Muscle of arm (tissue), 14 donors: ENCODE measurements at places on chromosomes 3 and 15. TPM values are rescaled to one million over a fixed set of nuclear protein-coding genes. Genes with fewer than 3 reads are reported as not detected.

Gene GPR87
- polyA plus RNA-seq, result not detected

Gene AHSG
- polyA plus RNA-seq, result 1.6 TPM

Gene ADAMTSL3
- 37.5 TPM for polyA plus RNA-seq

Gene MED12L
- 13.4 TPM for polyA plus RNA-seq

Gene AGBL1
- polyA plus RNA-seq, result 21.7 TPM

Gene PRTG
- polyA plus RNA-seq, result 2.9 TPM

Gene ZNF592
- 21.8 TPM for polyA plus RNA-seq

Gene LHFPL4
- polyA plus RNA-seq, result not detected

Gene SOX2
- polyA plus RNA-seq, result 1.2 TPM

Gene PLD1
- polyA plus RNA-seq, result 21.7 TPM

GRCh38 chr3:108338901-108339545 is 42.7 kb downstream of the HHLA2 start:
- DNase-seq, result no peak

DNA sequence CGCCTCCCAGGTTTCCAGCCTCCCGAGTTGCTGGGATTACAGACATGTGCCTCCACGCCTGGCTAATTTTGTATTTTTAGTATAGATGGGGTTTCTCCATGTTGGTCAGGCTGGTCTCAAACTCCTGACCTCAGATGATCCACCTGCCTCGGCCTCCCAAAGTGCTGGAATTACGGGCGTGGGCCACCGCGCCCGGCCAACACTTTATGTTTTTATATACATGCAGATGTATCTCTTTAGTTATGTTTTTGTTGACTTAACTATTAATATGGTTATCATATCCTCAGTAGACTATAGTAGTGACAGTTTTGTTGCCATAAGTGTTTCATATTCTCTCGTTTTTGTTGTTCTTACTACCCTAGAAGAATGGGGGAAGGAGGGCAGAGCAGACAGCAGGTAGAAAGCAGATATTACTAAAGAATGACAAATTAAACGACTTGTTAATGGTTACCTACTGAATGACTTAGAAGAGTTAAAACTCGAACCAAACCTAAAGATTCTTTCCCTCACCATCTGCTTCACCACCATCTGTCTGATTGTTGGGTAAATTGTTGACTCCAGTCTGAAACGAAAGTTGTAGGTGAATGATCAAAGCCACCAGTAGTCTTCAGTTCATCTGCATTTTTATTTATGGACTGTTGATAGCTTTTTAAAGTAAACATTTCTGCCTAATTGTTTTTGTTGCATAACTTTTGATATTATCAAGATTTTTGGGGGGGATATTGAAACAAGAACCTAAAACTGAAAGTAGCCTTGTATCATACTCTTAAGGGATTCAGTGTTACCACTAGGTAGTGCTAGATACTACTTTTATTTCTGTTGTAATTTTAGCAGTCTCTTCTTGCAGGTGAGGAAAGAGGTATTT is 89.3 kb downstream of the RASA2 start:
- DNase-seq, result no peak

- DNase-seq, result no peak
Observed at GRCh38 chr15:80977627-80978036, 12.0 kb downstream of the MESD start.

GRCh38 chr15:72907733-72908132 is 124.2 kb upstream of the ADPGK start:
- DNase-seq, result no peak

GRCh38 chr15:89087161-89087829 is 961 bp upstream of the ABHD2 start:
- no peak for DNase-seq

GRCh38 chr15:51186891-51187290 is 92.2 kb upstream of the TNFAIP8L3 start:
- no peak for DNase-seq

DNA sequence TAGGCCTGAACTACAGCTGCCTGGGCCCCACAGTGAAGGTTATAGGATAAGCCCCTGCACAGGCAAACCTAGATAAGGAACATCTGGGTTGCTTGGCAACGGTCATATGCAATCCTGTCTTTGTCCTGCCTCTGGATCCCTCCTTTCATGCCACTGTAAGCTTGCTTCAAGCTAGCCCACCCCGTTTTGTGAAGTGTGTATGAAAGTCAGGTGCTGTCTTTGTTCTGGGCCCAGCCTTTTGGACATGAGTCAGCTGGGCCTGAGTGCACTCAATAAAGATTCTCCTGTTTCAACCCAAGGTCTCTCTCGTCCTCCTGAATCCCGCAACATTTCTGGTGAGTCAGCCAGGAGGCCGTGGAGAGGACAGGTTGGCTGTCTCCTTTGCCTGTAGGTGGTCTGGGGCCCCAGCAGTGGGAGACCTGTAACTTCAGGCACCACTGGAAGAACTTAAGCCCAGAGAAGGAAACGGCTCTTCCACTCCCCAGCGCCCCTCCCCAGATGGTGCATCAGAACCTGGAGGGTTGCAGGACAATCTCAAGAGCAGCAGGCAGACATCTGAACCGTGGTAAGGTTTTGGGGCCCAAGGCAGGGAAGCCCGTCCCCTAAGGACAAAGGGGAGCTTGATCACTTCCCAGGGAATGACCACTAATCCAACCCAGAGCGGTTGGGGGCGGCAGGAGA is 8.3 kb upstream of the SLC9C1 start:
- no peak for DNase-seq

- DNase-seq, result no peak
Observed at GRCh38 chr3:119258915-119259314, 18.2 kb upstream of the B4GALT4 start.

DNA sequence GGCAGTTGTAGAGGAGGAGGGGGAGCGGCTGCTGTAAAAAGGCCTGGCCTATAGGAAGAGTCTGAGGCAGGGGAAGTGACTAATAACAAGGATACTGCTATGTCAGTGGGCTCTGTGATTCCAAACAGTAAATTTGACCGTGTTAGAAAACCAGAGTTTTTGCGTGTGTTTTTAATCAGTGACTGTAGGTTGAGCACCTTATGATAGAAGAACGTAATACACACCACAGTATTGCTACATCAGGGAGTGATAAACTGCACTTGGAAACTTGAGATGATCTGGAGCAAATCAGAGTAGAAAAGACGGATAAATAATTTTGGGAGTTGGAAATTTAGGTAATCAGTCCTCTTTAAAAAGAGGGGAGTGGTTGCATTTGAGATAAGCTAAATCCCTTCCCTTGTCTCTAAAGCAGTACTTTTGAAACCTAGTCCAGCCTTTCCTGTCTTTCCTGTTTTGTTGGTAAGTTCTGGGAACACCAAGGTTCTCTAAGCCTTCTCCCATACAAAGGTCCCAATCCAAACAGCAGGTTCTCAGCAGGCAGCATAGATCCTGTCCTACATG is 130.5 kb upstream of the NR2E3 start:
- DNase-seq, result no peak

- no peak for DNase-seq
Observed at GRCh38 chr15:94487635-94488034, 256.3 kb downstream of the MCTP2 start.

GRCh38 chr3:150757364-150757763 is 5.6 kb downstream of the SIAH2 start:
- no peak for DNase-seq

DNA sequence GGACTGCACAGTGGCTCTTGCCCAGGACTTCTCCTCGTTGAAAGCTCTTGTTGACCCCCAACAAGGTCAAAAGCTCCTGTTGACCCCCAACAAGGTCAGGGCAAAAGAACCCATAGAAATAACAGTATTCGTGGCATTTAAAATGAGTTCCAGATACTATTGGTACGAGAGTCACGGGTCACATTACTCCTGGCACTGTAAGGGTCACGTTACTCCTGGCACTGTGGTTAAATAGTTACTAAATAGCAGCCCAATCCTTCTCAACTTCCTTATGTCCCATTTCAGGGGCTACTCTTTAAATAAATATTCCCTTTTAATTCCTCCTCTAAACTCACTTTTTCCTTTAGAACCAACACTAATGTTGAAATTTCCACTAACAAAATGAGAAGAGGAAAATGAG is 18.2 kb upstream of the ADCY5 start:
- no peak for DNase-seq

DNA sequence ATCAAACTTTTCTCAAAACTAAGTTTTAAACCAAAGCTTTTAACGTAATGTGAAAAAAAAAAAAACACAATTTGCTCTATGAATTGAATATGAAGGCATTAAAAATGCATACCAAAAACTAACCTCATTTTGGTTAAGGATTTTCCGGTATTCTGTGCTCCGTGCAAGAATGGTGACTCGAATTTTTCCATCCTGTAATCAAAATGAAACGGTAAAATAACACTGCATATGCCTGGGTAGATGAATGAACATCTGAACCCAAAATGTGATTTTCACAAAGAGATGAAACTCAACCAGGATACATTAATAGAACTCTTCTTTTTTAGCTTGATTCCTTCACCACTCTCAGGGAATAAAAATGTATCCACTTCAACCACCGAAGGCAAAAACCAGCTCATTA is 26.2 kb downstream of the EOGT start:
- DNase-seq, result no peak

DNA sequence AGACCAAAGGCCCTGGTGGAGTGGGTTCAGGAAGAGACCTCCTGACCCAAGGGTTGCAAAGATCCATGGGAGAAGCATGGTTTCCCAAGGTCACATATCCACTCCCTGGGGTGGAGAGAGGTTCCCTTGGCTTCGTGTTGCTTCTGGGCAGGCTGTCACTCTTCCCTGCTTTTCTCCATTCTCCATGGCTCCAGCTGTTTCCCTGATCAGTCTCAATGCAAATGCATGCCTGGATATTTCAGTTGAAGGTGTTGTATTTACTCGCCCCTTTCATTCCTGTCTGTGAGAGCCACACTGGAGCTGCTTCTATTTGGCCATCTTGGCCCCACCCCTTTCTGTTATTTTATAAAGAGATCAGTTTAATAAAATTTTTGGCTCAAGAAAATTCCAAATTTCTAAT is 95.0 kb upstream of the PLSCR4 start:
- no peak for DNase-seq

DNA sequence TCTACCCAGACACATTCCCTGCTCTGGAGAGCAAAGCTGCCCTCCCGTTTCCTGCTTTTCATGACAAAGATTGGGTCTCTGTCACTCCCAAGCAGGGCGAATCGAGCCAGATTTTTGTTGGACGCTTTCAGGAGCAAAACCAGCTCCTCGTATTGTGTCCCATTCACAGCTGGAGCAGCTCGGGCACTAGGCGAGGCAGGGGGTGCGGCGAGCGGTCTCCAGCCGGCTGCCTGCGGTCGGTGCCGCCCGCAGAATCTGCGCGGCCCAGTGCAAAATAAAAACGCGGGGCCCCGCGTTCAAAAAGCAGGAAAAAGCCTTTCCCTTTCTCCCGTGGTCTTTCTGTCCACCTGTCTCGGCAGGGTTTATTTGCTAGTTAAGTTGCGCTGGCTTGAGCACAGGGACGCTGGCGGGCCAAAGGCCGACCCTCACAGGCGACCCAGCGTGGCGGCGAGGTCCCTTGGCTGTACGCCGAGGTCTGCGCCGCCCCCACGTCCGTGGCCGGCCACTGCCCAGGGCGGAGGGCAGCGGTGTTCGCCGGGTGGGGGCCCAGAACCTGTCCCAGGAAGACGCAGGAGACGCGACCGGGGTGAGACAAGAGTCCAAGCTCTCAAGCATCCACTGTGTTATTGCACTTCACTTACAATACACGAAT is 71.2 kb downstream of the CYP19A1 start:
- DNase-seq, result no peak

DNA sequence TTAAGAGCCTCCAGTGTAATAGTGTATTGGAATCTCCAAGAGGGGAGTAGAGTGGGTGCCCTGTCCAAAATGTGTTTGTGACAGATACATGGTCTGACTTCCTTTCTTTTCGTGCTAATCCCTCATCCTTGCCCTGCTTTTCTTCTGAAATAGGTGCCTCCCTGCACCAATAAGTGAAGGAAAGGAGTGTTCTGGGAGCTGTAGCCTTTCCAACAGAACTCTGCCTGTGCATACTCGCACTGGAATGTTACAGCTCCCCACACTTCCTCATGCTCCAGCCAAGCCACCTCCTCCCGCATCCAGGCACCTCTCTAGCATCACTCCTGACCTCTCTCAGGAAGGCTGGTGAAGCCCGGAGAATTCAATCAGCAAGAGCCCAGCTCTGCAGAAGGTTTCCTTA is 478.0 kb downstream of the GABRG3 start:
- peak; percentile 26 for DNase-seq

DNA sequence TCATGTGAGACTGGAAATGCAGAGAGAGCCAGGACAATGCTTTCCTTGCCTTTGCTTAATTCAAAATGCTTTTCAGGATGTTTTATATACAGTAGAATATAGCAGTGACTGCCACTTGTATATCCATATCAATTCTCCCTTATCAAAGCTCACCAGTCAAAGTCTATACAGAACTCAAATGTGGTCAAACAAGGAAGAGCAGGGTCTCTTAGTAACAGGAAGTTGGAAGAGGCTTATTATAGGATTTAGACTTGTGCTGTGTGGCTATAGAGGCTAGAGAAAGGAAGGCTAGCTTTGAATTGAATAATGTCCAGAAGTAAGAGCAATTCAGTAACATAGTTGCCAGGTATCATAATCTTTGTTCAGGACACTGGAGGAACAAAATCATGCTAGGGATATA is 4.4 kb upstream of the SI start:
- no peak for DNase-seq

DNA sequence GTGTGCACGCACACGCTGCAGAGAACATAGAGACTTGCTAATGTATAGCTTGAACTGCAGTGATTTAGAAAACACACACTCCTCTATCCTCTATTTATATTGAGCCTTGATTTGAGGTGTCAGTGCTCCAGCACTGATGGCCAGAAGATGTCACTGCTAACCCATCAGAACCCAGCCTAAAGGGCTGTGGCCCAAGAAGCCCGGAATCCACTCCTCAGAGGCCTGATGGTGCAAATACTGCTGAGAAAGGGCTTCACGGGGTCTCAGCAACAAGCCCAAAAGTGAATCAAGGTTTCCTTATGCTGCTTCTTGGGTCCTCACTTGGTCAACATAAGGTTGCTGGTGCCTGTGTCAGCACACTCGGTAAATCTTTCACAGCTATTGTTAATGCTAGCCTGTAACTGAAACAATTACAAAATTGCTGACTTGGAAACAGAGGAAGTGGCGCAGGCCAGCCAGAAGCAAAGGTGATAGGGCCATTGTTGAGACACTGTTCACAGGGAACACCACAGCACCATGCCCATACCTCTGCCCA is 60.3 kb downstream of the HEG1 start:
- peak; percentile 74 for DNase-seq

DNA sequence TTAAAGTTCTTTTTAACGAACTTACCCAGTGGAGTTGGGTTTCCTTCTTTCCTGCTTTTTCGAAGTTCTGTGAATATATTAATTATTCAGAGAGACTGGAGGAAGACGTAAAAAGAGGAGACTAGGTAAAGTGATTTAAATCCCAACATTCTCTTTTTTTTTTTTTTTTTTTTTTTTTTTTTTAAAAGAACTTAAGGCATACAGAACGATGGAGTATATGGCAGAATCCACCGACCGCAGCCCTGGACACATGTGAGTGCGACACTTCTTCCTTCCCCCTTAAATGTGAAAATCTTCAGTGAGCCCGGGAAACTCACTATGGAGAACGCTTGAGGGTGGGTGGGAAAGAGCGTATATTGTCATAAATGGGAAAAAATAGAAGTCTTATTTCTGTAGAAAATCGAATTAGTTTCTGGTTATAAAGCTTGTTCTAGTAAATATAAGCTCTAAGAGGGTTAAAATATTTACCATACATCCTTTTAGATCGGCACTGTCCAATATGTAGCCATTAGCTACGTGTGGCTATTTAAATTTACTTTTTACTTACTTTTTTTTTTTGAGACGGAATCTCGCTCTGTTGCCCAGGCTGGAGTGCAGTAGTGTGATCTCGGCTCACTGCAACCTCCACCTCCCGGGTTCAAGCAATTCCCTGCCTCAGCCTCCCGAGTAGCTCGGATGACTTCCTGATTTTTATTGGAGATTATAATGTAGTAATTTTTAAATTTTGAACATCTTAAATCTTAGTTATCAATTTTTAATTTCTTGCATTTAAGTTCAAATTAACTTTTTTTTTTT is 892 bp downstream of the NMD3 start:
- DNase-seq, result peak; percentile 42
